ENCODE measurements at places on chromosomes 16 and 17.

DNA sequence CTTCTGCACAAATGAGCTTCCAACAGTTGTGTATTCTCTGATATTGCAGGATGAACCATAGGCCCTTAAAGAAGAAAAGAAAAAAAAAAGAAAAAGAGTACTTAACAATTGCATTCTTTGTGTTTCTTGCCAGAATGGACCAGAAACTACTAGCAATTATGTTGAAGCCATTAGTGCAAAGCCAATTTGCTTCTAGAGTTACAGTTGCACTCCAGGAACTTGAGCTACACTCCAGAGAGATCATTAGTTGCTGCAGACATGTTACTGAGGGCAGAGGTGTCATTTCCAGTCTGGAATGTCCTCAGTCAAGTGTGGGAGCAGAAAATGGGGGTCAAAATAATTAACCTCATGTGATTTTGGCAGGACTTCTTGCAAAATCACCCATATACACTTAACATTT lies 85.6 kb upstream of the CCL2 start:
- no peak for DNase-seq

GRCh38 chr17:55458287-55458900 lies 36.8 kb upstream of the MMD start:
- no peak for DNase-seq

DNA sequence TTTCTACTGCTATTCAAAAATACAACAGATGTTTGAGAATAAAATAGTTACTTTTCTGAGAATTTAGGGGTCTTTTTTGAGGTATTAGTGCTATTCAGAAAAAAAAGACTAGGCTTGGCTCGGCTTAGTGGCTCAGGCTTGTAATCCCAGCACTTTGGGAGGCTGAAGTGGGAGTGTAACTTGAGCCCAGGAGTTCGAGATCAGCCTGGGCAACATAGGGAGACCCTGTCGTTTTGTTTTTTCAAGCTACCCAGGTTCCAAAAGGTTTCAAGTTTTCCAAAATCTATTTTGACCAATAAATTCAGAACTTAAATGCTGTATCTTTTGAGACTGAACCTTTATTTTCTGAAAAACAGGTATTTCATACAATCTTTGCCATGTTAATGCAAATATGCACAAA lies 3.2 kb upstream of the ARL6IP1 start:
- no peak for DNase-seq

DNA sequence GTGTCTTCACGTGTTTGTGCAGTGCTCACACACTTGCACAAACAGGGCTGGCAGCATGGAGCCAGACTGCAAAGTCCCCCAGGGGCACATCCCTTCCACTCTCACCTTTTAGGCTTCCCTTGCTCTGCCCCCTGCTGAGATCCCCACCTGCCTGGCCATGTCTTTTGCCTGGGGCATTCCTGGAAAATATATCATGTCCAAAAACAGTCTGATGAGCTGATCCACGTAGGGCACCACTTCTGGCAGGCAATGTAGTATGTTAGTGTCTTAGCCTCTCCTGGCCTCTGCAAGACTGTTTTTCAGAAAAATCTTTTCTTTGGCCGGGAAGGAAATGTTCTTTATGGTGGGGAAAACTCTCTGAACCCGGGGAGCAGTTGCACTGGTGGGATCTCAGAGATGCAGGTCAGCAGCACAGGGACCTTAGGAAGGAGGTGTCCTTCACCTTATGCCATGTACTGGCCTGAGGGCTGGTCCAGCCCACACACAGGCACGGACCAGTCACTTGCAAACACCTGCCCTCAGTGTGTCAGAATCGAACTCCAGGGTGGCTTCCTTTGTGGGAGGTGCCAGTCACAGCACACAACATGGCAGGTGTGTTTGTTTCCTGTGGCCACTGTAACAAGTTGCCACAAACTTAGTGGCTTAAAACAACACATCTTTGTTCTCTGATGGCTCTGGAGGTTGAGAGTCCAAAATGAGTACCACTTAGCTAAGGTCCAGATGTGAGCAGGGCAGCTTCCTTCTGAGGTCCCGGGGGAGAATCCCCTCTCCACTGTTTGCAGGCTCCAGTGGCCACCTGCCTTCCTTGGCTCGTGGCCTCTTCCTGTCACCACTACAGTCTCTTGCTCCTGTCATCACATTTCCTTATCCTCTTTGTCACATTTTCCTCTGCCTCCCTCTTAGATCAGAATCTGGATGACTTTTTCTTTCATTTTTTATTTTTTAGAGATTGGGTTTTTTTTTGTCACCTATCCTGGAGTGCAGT lies 46.6 kb downstream of the MPRIP start:
- DNase-seq: no peak

GRCh38 chr17:78575899-78576298 lies 1.3 kb downstream of the DNAH17 start:
- no peak for DNase-seq

- DNase-seq: no peak
Observed at GRCh38 chr16:21986692-21987246, 14.1 kb downstream of the PDZD9 start.

DNA sequence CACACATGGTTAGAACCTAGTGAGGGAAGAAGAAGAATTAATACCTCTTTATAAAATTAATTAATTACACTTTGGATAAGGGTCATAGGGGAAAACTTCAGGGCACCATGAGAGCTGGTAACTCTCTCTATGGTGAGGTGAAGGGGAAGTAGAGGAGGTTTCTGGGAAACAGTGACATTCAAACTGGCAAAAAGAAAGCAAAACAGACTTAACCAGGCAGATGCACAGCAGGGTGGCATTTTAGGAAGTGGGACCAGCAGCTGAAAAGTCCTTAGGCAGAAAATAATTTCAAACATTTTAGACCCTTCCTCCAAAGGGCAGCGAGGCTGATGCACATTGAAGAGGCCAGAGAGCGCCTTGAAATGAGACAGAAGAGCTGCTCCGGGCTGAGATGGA lies 157.8 kb downstream of the CDH13 start:
- no peak for DNase-seq

- no peak for DNase-seq
Observed at GRCh38 chr17:5123343-5124124, 7.7 kb downstream of the USP6 start.

DNA sequence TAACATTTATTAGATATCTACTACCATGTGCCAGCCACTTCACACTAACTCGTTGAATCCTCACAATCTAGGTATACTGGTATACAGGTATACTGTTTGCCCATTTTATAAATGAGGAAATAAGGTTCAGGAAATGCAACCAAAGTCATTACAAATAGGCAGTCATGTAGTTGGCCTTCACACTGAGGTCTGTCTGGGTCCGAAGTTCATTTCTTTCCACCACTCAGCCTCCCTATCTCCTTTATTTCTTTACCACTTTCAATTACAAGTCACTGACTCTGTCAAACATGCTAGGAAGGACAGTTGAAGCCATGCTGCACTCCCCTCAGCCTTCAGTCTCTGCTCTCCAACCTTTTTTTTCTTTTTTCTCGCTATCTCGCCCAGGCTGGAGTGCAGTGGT lies 20.7 kb upstream of the SIAH1 start:
- DNase-seq: no peak

- DNase-seq: no peak
Observed at GRCh38 chr17:81189670-81190530, 23.9 kb upstream of the AATK start.

DNA sequence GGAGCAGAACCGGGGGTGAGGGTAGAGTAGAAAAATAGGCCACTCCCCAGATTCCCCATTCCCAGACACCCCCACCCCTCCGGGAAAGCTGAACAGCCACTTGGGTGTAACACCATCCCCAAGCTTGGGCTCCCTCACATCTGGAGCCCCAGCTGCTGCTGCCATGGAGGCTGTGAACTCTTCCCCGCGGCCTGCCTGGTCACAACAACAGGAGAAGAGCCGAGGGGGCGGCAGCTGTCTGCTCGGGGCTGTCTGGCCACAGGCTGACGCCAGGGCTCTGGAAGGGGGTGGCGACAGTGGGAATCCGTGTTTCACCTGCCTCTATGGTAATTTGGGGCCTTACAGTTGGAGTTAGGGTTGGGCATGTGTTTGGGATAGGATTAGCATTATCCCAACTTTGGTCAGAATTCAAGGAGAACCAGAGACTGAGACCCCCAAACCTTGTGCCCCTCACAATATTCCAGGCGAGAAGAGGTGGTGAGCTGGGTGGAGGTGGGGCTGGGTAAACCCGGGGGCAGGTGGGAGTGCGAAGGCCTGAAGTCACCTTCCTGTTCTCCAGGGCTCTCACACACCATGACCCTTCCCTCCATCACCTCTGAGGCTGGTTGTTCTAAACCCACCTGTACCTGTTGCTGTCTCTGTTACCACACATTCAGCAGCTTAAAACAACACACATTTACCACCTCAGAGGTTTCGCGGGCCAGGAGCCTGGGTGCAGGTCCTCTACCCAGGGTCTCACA lies 29.7 kb upstream of the NXPH3 start:
- DNase-seq: no peak

DNA sequence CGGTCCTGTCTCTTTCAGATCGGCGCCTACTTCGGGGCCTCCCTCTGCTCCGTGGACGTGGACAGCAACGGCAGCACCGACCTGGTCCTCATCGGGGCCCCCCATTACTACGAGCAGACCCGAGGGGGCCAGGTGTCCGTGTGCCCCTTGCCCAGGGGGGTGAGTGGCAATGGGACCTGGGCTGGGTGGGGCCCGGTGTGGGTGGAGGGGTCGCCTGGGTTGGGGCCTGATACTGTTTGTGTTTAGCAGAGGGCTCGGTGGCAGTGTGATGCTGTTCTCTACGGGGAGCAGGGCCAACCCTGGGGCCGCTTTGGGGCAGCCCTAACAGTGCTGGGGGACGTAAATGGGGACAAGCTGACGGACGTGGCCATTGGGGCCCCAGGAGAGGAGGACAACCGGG lies 37.7 kb downstream of the ITGAM start:
- DNase-seq: no peak

GRCh38 chr17:42428141-42428944 lies 5.3 kb upstream of the CAVIN1 start:
- DNase-seq: no peak

GRCh38 chr17:50207315-50207714 lies 5.9 kb upstream of the COL1A1 start:
- no peak for DNase-seq

- no peak for DNase-seq
Observed at GRCh38 chr17:58333736-58334207, 5.2 kb upstream of the TSPOAP1 start.

- no peak for DNase-seq
Observed at GRCh38 chr17:73921306-73921705, 277.1 kb upstream of the SDK2 start.

GRCh38 chr16:35732046-35732810 lies 2272.8 kb downstream of the TP53TG3F start:
- DNase-seq: no peak

- DNase-seq: no peak
Observed at GRCh38 chr16:11361701-11362451, 16.6 kb downstream of the RMI2 start.

DNA sequence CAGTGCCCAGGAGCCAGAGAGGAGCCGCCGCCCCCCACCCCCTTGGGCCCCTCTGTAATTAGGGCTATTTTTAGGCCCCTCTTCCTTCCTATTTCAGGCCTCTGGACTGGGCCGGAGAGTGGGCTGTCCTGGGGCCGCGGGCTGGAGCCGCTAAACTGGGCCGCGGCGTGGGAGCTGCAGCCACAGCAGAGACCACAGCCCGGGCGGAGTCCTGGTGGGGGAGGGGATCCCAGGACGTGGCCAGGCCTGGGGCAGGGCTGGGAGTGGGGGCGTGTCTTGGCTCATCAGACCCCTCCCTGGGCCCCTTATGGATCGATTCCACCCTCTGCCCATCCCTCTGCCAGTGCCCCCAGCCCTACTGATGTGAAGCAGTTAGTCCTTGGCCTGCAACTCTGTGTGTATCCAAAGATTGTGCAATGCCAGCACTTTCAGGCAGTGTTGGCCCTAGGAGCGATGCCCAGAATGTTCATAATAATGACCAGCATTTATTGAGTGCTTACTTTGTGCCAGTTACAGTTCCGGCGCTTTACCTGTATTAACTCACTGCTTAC lies 15.0 kb upstream of the TAC4 start:
- no peak for DNase-seq

DNA sequence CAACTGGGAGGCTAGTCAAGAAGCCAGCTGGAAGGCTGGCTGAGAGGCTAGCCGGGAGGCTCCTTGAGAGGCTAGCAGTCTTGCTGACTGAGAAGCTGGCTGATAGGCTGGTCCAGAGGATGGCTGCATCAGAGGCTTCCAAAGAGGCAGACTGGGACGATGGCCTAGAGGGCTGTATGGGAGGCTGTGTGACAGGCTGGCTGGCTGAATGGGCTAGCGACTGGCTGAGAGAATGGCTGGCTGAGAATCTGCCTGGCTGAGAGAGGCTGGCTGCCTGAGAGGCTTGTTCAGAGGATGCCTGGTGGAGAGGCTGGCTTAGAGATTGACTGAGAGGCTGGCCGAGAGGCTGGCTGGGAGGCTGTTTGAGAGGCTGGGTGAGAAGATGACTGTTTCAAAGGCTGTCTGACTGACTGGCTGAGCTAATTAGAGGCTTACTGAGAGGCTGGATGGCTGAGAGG lies 34.8 kb upstream of the ACSM2B start:
- no peak for DNase-seq

DNA sequence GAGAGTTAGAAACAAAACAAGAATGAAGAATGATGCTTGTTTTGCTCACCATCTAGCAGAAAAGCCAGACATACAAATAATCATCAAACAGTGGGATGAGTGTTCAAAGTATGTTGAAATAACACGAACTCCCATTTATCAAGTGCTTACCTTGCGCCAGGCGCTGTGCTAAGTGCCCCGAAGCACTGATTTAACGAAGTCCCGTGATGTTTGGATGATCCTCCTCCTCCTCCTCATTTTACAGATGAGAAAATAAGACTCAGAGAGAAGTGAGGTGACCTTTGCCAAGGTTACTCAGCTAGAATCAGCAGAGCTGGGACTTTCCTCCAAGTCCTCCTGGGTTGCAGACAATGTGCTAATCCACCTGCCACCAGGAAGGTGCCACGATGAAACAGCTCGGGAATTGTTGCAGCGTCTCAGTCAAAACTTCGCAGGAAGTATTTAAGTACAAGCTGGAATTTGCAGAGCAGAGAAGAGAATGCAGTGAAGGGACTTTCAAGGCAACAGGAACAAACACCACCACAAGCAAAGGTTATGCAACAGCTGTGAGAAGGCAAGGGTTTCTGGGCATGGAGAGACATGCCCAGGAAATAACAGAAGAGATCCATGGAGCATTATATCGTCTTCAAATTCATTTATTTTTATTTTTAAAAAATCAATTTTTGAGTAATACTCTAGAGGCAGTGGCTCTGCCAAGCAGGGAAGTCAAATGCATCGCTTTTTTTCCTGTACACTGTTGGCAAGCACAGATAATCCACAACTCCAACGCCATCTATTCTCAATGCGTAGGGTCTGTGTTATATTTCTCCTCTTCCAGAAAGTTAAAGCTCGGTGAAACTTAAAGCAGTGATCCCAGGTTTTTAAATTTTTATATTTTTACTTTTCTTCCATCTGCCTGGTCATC lies 11.1 kb downstream of the PRCD start:
- no peak for DNase-seq

DNA sequence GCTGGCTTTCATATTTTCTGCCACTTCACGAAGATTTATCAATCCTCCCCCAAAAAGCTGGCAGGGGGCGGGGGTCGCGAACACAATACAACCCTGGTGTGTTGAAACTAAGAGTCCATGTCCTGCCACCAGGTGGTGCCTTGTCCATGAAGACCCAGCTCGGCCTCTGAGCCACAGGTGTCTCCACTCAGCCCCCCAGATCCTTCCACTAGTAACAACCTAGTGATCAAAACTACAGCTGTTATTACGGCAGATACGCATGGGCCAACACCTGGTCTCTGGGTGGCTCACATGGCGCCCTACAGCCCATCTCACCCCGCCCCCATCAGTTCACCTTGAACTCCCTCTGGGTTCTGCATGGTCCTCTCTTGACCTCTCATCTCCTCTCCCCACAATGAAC lies 27.7 kb downstream of the USP7 start:
- no peak for DNase-seq

Measured in SIG-M5 (cell line).